Posterior vena cava (tissue), 2 donors: ENCODE measurements at places on chromosomes 6 and 20.

DNA sequence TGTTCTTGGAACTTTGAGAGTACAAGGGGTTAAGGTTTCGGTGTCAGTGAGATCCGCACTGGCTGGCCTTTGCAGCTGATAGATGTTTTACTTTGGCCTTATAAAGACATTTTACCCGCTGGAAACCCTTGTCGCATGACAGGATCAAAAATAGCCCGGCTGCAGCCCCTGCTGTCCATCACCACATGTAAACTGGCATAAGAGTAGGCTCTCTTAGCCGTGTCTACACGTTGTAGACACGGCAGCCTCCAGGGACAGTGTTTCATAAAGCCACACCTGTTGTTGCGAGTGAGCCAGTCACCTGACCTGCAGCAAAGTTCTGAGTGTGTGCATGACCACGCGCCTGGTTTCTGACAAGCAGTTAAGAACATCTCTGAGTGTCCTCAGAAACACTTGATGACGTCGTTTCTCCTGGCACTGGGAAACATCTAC, 8.5 kb downstream of the RBM24 start:
- no peak for DNase-seq

GRCh38 chr6:45118754-45119153, 209.4 kb upstream of the RUNX2 start:
- no peak for DNase-seq

DNA sequence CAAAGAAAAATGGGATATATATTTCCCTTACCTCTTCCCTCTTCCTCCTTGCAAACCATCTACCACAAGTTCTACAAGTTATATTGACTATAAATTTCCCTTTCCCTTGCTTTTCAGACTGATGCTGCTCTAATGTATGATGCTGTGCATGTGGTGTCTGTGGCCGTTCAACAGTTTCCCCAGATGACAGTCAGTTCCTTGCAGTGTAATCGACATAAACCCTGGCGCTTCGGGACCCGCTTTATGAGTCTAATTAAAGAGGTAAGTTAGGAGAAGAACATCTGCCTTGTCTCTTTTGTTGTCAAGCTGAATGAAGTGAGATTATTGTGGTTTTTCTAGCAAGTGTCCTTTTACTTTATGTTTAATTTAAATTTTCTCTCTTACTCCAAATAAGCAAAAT, 406.0 kb downstream of the GRIK2 start:
- no peak for DNase-seq

DNA sequence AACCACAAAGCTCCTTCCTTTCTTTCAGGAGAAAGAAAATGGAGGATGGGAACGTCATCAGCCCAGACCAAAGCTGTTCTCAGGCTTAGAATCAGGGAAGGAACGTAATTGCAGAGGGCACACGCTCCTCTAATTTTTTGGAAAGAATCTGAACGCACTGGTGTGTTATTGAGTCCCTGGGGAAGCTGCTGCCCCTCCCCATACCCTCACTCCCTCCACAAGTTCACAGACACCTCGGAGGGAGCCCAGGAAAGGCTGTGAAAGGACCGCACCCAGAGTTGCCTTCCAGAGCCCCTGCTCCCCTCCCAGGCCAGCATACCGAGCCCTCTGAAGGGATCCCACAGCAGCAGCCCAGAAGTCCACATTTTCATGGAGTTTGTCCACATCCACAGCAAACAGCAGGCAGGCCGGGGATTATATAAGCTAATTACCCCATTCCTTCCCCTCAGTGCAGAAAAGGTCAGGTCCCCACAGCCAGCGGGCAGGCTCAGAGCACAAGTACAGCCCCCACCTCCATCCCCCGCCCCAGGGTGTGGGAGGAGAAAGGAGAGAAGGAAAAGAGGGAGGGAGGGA, 53.7 kb downstream of the ANKRD60 start:
- DNase-seq, result peak; percentile 86

GRCh38 chr6:39243809-39244208, 14.5 kb upstream of the KCNK5 start:
- DNase-seq, result peak; percentile 94

DNA sequence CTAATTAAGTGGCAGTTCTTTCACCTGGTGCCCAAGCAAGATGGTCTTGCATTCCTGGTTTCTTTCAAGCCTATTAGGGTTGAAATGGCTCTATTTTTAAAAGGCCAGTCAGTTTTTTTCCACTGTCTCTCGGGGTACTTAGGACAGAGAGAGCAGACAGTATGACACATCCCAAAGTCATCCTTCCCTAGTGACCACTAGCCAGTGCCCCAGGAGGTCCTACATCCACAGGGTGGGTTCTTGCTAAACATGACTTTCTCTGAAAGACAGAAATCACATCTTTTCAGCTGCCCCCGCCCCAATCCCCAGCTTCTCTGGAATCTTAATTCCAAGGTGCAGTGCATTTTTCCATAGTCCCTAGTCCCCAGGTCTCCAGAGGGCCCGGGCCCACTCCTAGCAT, 192.4 kb downstream of the SLC24A3 start:
- no peak for DNase-seq

- no peak for DNase-seq
These were observed 7.6 kb downstream of the CD93 start for GRCh38 chr20:23078351-23079015.

DNA sequence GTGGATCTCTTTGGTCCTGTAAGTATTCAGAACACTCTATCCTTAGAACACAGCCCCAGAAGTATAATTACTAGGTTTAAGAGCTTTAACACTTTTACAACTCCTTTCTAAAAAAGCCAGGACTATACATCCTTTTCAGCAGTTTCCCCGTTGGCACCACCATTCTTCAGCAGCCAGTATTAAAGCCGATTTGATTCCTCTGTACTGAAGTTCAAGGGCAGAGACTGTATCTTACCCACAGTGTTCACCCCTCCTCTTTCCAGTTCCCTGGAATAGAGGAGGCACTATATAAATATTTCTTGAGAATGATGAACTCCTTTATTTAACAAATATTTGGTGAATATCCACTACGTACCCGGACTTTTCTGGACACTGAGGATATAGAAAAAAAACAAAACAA, 15.9 kb downstream of the SEC63 start:
- no peak for DNase-seq

DNA sequence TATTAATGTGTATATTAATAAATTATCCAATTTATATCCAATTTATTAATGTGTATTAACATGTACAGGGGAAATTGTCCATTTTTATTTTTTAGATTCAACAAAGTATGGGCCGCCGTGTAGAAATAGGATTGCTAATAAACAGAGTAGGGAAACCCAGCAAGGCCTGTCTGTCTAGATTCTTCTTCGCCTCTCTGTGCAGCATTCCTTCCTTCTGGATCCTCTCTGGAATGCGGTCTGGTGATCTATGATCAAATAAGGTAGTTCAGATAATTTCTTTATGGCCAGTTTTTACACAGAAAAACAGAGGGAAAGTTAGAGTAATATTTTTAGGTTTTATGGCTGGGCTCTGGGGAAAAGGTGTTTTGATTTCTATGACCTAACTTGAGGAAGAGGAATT, 19.9 kb upstream of the HFE start:
- no peak for DNase-seq
